ENCODE measurements at places on chromosomes 4 and X.

- DNase-seq: no peak
Measured at GRCh38 chrX:20007962-20008622, 17.2 kb upstream of the BCLAF3 start.

DNA sequence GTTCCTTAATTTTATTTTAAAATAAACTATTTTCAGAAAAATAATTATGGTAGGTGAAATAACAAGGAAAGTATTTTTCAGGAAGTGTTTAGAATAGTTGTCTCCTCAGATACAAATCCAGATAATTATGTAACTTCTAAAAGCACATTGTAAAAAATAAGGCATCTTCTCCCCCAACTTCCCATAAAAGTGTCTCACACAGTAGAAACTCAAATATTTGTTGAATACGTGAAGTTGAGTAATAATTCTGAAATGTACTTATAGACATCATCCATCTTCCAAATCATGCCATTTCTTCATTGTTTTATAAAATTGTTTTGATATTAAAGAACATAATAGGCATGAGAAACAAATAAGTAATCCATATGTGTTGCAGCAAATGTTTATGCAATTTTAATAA lies 18.0 kb downstream of the SHISA3 start:
- DNase-seq: no peak

DNA sequence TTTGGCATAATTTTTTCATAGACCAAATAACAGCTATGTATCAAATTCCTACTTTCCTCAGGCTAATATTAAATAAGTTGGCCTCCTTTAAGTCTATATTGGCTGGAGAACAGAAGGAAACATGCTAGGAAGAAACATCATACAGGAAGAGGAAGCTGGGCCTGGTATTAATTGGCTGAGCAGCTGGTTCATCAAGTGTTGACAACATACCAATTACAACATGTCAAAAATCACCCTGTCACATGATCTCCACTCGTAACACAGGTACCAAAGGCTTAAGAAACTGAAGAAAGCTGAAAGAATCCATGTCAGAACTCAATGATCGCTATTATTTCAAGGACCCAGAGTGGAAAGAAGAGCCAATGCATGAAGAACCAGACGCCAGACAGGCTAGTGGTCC lies 10.5 kb downstream of the WDFY3 start:
- DNase-seq: no peak

- DNase-seq: no peak
Measured at GRCh38 chrX:151776181-151776731, 41.7 kb downstream of the CNGA2 start.

GRCh38 chr4:176432811-176433540 lies 113.2 kb downstream of the SPCS3 start:
- no peak for DNase-seq

DNA sequence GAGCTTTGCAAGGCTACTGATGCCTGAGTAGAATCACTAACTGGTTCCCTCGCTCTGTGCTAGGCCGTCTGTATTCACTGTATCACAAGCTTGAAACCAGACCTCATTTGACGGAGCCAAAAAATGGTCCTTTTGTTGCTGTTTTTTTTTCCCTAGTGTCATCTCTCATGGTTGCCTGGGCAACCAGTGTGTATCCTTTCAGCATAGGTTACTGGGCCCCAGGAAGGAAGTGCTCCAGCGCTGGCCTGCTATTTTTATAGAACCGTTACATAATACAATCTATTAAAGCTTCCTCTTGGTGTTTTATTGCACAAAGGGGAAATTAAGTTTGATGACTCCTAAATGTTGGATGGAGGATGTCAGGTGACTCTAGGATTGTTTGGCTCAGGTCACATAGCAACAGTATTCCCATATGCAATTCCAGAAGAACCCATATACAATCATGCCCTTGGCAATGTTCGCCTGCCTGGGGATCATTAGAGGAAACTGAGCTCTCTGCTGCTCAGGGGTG lies 220.4 kb downstream of the SPRY1 start:
- DNase-seq: no peak

All from NCI-H526 treated with DMSO at 0.1 percent for 48 hours (cell line).